ENCODE measurements at places on chromosomes 7 and 10. TPM values are rescaled to one million over a fixed set of nuclear protein-coding genes. Genes with fewer than 3 reads are reported as not detected.

GRCh38 chr10:103215601-103216000, 22.5 kb upstream of the NT5C2 start:
- DNase-seq, result no peak

DNA sequence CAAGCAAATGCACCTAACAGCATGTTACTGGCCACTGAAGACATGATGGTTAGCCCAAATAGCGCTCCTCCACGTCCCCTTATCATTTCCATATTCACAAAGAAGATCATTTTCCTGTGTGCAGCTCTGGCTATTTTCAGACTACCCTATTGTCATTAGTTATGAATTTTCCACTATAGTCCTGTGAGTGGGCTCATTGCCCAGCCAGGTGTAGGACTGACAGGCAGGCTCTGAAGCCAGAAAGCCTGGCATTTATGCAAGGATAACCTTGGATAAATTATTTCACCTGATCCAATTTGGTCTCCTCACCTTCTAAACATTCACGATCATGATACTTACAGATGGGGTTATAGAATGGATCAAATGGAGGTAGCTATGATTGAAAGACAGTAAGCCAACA, 104.6 kb downstream of the C10orf90 start:
- no peak for DNase-seq

- DNase-seq, result no peak
These were observed 70.3 kb downstream of the WDR37 start for GRCh38 chr10:1126461-1126860.

DNA sequence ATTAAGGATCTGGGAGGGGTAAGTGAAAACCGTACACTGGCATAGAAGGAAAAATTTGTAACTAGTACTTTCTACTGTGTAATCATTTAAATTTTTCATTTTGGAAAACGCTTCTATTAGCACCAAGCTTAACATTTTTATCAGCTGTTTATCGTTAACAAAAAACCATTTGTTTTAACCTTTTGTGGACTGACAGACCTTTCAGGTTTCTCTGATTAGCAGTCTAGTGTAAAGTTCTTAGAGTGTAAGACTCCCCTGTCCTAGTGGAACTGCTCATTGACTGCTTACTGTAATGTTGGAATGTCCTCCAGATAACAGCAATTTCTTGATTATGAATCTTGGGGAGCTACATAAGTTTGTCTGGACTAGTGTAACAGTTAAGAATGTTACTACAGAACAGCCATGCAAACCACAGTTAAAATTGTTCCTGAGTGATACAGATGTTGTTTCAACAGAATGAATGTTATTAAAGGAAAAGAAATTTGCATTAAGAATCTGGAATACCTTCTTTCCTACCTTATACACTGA, 2.0 kb downstream of the DBF4 start:
- DNase-seq, result no peak

GRCh38 chr10:29481906-29482440, 152.8 kb downstream of the SVIL start:
- no peak for DNase-seq

GRCh38 chr10:65358565-65358964, 1567.3 kb upstream of the LRRTM3 start:
- DNase-seq, result no peak

DNA sequence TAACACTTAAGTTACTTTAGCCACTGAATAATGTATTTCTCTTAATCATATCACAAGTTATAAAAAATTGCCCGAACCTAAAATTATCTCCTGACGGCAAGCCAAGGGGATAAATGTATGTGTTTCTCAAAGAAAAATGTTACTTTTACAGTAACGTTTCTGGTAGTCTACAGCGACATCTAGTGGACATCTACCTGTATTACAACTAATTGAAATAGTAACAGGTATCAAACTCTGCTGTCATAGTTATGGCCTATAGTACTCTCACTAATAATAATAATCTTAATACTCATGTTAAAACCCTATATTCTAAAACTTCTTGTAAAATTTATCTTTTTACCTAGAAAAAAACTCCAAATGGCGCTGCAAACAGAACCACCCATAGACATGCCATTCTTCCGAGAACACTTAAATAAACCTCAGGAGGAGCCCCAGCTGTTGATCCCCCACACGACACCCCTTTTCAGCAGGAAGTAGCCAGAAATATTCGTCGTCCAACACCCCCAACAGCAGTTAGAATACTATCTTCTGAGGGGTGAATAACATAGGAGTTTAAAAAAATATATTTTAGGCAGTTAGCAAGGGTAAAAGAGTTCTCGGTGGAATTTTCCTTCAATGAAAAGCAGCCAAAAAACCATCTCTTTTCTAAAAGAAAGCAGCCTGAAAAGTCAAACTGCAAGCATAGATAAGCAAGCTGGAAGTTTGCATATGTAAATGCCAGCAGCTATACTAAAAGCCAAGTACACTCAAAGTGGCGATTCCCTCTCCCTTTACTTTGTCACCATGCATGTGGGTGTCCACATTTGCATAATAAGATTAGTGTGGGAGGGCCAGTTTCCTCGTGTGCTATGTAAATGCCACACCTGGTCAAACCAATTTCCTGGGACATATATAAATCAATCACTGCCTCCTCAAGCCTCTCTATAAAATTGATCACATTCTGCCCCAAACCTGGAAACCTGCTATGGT, 40.5 kb upstream of the ZNF107 start:
- DNase-seq, result no peak

FXYD4 gene
- not detected for total RNA-seq

CCDC186 gene
- total RNA-seq, result 21.2 TPM
